ENCODE measurements at places on chromosomes 5 and 9. TPM values are rescaled to one million over a fixed set of nuclear protein-coding genes. Genes with fewer than 3 reads are reported as not detected.

The KIF3A gene
- polyA plus RNA-seq = 152 TPM

The ANKRD33B gene
- 4.2 TPM for polyA plus RNA-seq

The GCNT4 gene
- polyA plus RNA-seq = 0.45 TPM

The GABRB2 gene
- 199 TPM for polyA plus RNA-seq

The UGT3A1 gene
- polyA plus RNA-seq = not detected

The PDE8B gene
- polyA plus RNA-seq = 21.6 TPM

The GPX3 gene
- 2.3 TPM for polyA plus RNA-seq

The IRX4 gene
- polyA plus RNA-seq = not detected
